ENCODE measurements at places on chromosomes 4 and X.

- DNase-seq, result peak; percentile 52
These were observed 74.0 kb upstream of the BCOR start for GRCh38 chrX:40171513-40172400.

DNA sequence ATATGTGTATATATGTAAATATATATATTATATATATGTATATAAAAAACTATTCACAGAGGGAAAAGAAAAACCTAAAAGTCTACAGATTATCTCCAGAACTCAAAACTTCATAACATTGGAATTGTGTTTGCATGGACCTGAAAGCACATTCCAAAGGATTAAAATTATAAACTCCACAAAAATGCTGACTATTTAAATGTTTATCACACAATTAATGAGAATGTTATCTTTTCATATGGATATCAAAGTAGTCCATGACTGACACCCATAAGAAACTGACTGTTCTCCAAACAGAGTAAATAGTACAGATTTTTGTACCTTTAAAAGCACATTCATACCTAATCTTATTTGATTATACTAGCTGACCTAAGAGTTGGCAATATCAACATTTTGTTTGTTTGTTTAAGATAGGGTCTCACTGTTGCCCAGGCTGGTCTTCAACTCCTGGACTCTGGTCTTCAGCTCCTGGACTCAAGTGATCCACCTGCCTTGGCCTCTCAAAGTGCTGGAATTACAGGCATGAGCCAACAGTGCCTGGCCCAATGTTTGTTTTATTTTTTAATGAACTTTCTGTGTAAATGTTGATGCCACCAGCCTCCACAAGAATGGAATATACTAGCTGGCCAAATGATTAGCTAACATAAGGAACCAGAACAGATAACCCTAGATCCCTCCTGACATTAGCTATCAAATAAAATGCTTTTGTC, 50.0 kb downstream of the SLC39A8 start:
- no peak for DNase-seq

GRCh38 chrX:108696690-108697089, 39.7 kb downstream of the IRS4 start:
- DNase-seq, result no peak

GRCh38 chr4:85113706-85114105, 147.2 kb upstream of the WDFY3 start:
- DNase-seq, result no peak

DNA sequence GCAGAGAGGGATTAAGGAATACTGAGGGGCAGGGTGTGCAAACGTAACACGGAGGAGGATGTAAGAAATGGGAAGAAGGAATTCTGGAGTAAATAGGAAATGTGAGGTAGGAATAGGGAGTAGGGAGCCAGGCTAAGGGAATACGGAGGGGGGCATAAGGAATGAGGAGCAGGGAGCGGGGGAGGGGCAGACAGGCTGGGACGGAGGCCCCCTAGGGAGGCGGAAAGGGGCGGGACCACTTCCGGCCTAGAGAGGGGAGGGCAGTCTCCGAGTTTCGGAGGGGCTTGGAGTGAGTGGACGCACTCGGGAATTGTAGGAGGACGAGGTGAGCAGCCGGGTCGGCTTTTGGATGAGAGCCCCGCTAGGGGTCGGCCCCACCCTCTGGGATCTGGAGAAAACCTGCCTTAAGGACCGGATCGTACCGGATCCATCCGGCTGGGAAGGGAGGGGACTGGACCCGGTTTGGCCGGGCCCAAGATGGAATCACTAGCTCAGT, 612 bp downstream of the MAGED2 start:
- DNase-seq, result no peak

- no peak for DNase-seq
These were observed 40.5 kb downstream of the CXCL8 start for GRCh38 chr4:73780834-73781233.

- no peak for DNase-seq
These were observed 54.5 kb downstream of the FAM184B start for GRCh38 chr4:17726911-17727310.

DNA sequence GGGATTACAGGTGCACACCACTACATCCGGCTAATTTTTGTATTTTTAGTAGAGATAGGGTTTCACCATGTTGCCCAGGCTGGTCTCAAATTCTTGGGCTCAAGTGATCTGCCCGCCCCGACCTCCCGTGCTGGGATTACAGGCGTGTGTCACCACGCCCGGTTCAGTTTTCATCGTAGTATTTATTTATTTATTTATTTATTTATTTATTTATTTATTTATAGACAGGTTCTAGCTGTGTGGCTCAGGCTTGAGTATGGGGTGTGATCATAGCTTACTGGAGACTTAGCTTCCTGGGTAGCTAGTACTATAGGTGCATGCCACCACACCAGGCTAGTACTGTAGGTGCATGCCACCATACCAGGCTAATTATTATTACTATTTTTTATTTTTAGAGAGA, 64.1 kb upstream of the STOX2 start:
- DNase-seq, result no peak

- no peak for DNase-seq
These were observed 86.0 kb upstream of the TET2 start for GRCh38 chr4:105060628-105061027.

DNA sequence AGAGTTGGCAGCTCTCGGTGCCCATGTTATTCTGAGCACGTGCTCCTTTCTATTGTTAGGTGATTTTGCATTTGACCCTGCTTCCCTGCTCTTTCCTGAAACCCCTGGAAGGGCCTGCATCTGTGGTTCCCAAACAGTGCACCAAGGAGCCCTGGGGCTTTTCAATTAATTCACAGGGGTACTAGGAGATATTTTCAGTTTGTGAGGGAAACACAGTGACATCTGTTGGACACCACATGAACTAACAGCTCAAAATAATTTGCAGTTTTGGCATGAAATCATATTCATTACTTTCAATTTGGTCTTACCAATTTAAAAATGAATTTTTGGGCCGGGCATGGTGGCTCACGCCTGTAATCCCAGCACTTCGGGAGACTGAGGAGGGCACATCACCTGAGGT, 156.6 kb downstream of the GATB start:
- DNase-seq, result peak; percentile 45

- DNase-seq, result peak; percentile 83
These were observed 6.0 kb upstream of the SH3TC1 start for GRCh38 chr4:8192748-8193738.

GRCh38 chrX:16469870-16470269, 180.1 kb upstream of the S100G start:
- DNase-seq, result no peak

DNA sequence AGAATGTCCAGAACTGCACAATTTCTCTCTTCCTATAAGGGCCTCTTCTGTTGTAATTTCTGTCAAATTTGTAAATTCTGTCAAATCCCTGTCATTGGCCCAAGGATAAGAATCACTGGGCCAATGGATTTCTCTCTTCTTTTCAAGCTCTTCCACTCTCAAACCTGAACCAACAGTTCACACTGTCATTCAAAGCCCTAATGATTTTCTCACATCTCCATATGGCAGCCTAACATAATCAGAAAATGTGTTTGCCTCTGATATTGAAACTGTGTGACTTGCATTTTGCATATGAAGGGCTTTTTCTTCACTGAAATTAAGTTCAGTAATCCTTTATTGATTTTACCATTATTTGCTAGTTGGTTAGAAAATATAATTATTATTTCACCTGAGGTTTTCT, 1349.1 kb downstream of the FSTL5 start:
- no peak for DNase-seq
